ENCODE measurements at places on chromosomes 3 and 15.

- no peak for DNase-seq
These were observed 48.8 kb downstream of the TIPARP start for GRCh38 chr3:156723182-156723619.

DNA sequence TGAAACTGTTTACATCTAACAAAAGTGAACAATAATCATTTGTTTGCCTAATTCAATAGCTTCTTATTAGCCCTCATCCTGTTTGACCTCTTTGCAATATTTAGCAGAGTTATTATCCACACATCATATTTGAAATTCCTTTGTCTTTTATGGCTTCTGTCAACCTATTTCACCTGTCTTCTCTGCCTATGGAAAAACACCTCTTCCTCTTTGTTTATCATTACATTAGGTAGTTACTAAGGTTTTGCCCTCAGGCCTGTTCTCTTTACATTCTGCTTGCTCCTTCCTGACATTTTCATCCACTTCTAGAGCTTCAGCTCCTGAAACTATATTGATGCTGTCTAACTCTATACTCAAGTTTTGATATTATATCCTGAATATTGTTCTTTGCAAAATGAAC lies 183.0 kb downstream of the SUCNR1 start:
- DNase-seq, result no peak

DNA sequence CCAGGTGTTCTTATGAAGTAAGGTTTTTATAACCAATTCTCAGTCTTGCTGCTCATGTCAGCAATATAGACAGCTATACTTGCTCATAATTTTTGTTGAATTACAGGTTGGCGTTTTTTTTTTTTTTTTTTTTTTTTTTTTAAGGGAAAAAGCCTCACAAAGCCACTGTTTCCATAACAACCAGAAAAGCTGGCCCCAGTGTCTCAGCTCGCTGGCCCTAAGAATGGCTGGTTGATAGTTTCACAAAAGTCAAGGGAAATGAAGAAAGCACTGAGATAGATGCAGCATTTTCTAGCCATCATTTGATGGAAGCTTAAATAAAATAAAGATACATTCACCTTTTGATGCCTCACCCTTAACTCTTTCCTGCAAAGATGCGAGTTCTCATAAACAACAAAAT lies 121.9 kb downstream of the C3orf70 start:
- DNase-seq, result no peak

DNA sequence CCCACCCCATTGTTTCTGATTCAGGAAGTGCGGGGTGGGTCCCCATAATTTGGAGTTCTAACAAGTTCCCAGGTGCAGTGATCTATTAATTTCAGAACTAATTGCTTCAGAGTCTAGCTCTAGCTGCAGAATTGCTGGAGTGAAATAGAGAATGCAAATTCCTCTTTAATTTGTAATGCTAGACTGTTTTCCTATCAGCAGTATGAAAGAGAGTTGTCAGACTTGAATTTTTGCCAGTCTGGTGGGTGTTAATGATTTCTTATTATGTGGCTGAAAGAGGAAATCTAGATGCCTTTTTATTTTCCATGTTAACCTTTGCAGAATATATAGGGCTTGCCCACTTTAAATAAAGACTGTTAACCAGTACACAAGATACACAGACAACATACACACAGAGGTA lies 23.7 kb downstream of the APH1B start:
- no peak for DNase-seq

- DNase-seq, result no peak
These were observed 28.3 kb upstream of the AP4E1 start for GRCh38 chr15:50880206-50880605.

DNA sequence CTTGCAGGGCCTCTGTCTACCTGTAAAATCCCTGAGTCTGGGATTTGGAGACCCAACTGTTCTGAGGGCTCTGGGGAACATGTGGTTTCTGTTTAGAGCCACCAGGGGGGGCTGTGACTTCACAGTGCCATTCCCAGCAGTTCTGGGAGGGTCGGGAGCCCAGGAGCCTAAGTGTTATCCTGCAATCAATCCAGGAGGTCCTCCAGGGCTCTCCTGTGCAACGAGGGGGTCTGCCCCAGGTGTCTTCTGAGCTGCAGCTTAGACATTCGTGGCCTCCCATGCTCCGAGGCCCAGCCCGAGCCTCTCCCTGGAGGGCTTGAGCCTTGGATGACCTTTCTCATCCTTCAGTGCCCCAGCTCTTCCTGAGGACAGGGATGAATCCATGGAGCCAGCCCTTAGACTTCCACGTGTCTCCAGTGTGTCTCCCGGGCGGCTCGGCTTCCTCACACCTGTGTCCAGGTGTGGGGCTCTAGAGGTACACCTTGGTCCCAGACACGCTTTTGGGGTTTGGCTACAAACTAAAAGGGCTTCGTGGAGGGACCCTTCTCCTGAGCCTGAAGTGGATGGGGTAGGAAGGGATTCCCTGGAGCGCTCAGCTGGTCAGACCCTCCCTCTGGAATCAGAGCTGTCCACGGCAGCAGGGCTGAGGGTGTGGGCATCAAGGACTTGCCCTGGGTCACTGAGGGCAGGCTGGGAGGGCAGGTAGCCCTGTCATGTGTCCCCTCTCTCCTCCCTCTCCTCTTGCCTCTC lies 20.3 kb upstream of the ABTB1 start:
- no peak for DNase-seq
